ENCODE measurements at places on chromosomes 1 and 21.
A peak's percentile ranks its signal among the peaks of the same experiment; 100 is the strongest.

DNA sequence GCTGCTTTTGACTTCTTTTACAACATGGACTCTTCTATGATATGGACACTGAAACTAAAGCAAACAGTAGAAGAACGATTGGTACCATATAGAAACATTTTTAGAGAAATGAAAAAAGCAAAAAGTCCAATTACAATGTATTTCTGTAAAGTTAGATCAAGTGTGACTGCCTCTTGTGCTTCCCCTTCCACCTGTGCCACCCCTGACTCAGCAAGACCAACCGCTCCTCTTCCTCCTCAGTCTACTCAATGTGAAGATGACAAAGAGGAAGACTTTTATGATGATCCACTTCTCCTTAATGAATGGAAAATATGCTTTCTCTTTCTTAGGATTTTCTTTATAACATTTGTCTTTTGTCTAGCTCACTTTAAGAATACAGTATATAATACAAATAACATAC lies 66.9 kb downstream of the PHTF1 start:
- H3K4me3 ChIP-seq: no peak overlapping the region
- H3K4me1 ChIP-seq: no peaks in the 10 kb centered on the region
- no peak overlapping the region for H3K27ac ChIP-seq
- H3K27me3 ChIP-seq: no peaks in the 10 kb centered on the region
- no peak for DNase-seq

- no peak for DNase-seq
- H3K27me3 ChIP-seq: no peaks in the 10 kb centered on the region
- no peaks in the 10 kb centered on the region for H3K36me3 ChIP-seq
- peaks cover 19% of the 10 kb centered on the region for H3K4me1 ChIP-seq
- H3K27ac ChIP-seq: peak overlapping the region; percentile 16
These were observed 20.9 kb downstream of the RCAN1 start for GRCh38 chr21:34593954-34594531.

DNA sequence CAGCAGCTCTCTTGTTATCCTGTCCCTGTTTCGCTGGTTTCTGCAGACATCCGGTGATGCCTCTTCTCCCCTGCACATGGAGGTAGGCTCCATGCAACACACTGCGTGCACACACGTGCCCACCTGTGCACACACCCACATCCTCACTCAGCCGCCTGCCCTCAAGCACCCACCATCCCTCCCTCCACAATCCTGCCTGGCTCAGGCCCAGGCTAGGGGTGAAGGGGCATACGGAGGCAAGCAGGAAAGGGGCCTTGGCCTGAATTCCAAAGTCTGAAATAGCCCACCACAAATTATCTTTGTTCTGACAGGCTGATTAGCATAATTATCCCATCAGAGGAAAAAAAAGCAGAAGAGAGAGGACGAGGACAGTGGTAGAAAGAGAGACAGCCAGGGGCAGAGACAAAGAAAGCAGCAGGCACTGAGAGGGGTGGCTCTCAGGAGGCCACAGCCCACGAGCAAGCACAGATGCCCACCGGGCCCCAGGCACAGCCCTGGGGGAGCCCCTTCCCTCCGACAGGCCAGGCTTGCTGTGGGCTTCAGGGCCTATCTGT lies 73.2 kb downstream of the GRIK3 start:
- no peaks in the 10 kb centered on the region for H3K36me3 ChIP-seq
- DNase-seq: no peak
- H3K4me3 ChIP-seq: no peak overlapping the region
- H3K4me1 ChIP-seq: no peaks in the 10 kb centered on the region

- H3K27me3 ChIP-seq: no peaks in the 10 kb centered on the region
- H3K27ac ChIP-seq: no peak overlapping the region
- H3K4me3 ChIP-seq: no peak overlapping the region
- no peaks in the 10 kb centered on the region for H3K36me3 ChIP-seq
- no peak for DNase-seq
These were observed 16.0 kb upstream of the POU3F1 start for GRCh38 chr1:38062361-38063288.

DNA sequence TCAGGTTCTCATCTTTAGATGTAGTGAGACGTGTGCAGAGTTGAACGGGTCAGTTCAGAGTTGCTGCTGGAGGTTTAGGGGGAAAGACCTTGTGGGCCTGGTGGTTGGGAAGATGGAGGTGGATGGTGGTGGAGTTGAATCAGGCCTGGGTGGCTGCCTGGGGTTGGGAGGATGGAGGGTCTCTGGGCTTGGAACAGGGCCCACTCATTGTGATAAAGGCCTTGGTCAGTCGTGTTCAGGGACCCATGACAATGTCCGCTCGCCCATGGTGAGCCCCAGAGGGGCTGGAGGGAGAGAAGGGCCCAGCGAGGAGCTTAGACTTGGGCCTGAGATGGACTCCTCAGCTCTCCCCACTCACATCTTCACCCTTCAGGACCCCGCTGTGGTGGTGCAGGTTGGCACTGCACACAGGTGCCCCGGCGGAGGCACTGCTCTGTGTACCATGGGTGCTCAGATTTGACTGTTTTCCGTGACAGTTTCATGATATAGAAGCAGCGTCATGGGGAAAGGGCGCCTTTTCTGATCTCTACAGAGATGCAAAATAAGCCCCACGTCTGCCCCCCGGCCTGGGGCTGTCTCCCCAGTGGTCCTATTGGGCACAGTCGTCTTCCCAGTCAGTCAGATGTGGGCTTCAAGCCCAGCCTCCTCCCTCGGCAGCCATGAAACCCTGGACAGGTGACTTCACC lies 39.2 kb downstream of the DISP3 start:
- H3K27me3 ChIP-seq: no peaks in the 10 kb centered on the region
- DNase-seq: no peak
- H3K4me3 ChIP-seq: no peak overlapping the region
- H3K27ac ChIP-seq: no peak overlapping the region
- no peaks in the 10 kb centered on the region for H3K4me1 ChIP-seq

DNA sequence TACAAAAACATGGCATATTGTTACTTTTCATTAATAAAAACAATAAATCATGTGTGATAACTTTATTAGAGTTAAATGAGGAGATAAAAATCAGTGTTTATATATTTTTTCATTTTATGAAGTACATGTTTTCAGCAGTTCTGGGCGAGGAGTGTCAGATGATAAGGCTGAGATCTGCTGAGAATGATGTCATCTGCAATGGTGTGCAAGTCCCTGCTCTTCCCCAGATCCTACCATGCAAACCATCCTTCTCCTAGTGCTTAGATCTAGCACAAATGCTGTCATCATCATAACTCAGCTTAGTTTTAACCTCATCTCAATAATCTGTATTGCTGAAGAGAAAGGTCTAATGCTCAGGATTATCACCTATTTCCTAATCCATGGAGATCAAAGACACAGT lies 214.4 kb upstream of the DAB1 start:
- H3K27me3 ChIP-seq: no peaks in the 10 kb centered on the region
- no peak overlapping the region for H3K4me3 ChIP-seq
- H3K27ac ChIP-seq: no peak overlapping the region
- no peaks in the 10 kb centered on the region for H3K4me1 ChIP-seq

- no peaks in the 10 kb centered on the region for H3K4me1 ChIP-seq
- H3K4me3 ChIP-seq: no peak overlapping the region
- DNase-seq: no peak
- H3K27ac ChIP-seq: no peak overlapping the region
These were observed 43.8 kb downstream of the HIVEP3 start for GRCh38 chr1:41874903-41875411.

DNA sequence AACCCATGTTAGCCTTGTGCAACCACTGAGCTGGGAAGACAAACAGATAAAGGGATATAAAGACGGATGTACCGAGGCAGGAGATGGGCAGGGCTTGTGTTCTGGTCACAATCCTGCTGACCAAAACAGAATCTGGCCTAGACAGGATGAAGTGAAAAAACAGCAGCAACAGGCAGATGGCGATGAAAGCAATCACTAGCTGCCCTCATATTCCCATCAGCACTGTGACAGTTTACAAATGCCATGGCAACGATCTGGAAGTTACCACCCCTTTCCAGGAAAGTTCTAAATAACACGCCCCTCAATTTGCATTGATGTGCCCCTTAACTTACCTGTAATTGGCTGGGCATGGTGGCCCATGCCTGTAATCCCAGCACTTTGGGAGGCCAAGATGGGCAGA lies 40.6 kb upstream of the CD46 start:
- no peaks in the 10 kb centered on the region for H3K27me3 ChIP-seq
- no peak for DNase-seq

- no peaks in the 10 kb centered on the region for H3K27me3 ChIP-seq
- H3K27ac ChIP-seq: no peak overlapping the region
- H3K4me3 ChIP-seq: no peak overlapping the region
These were observed 37.9 kb upstream of the CCDC27 start for GRCh38 chr1:3714284-3714741.

DNA sequence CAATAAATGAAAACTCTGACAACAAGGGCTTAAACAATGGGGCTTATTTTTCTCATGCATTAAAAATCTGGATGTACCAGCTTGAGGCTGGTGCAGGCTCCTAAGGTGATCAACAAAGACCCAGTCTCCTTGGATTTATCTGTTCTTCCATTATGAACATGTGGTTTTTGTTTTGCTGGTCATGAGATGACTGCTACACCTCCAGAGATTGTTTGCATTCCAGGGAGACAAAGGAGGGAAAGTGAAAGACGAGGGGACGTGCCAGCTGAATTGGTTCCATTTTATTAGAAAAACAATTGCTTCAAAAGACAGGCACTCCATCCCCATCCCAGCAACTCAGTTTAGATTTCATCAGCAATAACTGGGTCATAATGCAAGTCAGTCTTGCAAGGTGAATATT lies 90.9 kb upstream of the KCNK1 start:
- H3K36me3 ChIP-seq: no peaks in the 10 kb centered on the region
- no peak overlapping the region for H3K4me3 ChIP-seq
- H3K27ac ChIP-seq: no peak overlapping the region
- no peak for DNase-seq

DNA sequence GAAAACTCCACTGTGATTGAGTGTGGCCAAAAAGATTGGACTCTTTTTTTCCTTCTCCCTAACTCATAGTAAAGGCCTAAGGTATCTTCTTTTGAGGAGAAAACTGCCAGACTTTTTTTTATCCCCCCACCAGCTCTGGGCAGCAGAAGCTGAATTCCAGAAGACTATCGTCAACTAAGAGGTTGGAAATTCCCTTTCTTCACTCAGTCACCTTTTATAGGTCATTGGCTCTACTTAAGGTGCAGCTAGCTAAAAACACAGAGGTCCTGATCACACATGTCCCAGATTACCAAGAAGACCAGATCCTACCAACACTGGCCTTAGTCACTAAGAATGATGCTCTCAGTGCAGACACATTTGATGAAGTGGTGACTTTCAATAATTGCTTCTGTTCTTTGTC lies 1441.2 kb downstream of the PLA2G4A start:
- no peak for DNase-seq
- no peak overlapping the region for H3K4me3 ChIP-seq
- H3K27me3 ChIP-seq: no peaks in the 10 kb centered on the region
- no peaks in the 10 kb centered on the region for H3K4me1 ChIP-seq
- H3K27ac ChIP-seq: no peak overlapping the region
- H3K36me3 ChIP-seq: no peaks in the 10 kb centered on the region

DNA sequence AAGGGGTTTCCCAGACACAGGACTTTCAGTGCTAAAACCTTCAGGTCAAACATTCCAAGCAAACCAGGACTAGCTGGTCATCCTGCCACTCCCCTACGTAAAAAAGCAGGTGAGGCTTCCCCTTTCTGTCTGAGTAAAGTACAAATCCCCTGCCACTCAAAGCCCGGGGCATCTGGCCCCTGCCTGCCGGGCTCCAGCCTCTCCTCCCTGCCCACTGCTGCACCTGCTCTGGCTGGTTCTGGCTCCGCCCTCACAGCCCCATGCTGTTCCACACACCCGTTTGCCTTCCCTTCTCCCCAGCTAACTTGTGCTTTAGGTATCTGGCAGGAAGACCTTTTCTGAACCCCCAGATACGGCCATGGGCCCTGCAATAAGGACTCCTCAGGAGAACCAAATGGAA lies 23.3 kb upstream of the S100A7 start:
- H3K36me3 ChIP-seq: no peaks in the 10 kb centered on the region
- no peak overlapping the region for H3K4me3 ChIP-seq
- H3K4me1 ChIP-seq: peaks cover 10% of the 10 kb centered on the region
- no peak overlapping the region for H3K27ac ChIP-seq
- no peaks in the 10 kb centered on the region for H3K27me3 ChIP-seq

GRCh38 chr1:202266061-202266765 lies 72.6 kb downstream of the LGR6 start:
- H3K27me3 ChIP-seq: peaks cover 3% of the 10 kb centered on the region
- no peak for DNase-seq
- no peak overlapping the region for H3K27ac ChIP-seq
- H3K36me3 ChIP-seq: no peaks in the 10 kb centered on the region
- H3K4me3 ChIP-seq: no peak overlapping the region

GRCh38 chr1:93750955-93751354 lies 69.3 kb upstream of the BCAR3 start:
- DNase-seq: no peak
- no peak overlapping the region for H3K27ac ChIP-seq
- H3K27me3 ChIP-seq: no peaks in the 10 kb centered on the region
- H3K36me3 ChIP-seq: no peaks in the 10 kb centered on the region
- no peak overlapping the region for H3K4me3 ChIP-seq
- peaks cover 10% of the 10 kb centered on the region for H3K4me1 ChIP-seq

- H3K4me1 ChIP-seq: peaks cover 8% of the 10 kb centered on the region
- no peak for DNase-seq
- no peak overlapping the region for H3K4me3 ChIP-seq
- H3K27me3 ChIP-seq: no peaks in the 10 kb centered on the region
- no peaks in the 10 kb centered on the region for H3K36me3 ChIP-seq
- no peak overlapping the region for H3K27ac ChIP-seq
These were observed 289.9 kb downstream of the DPYD start for GRCh38 chr1:97630948-97631347.

GRCh38 chr21:36548866-36549265 lies 68.9 kb upstream of the CLDN14 start:
- H3K4me3 ChIP-seq: no peak overlapping the region
- no peaks in the 10 kb centered on the region for H3K36me3 ChIP-seq
- DNase-seq: peak; percentile 20

DNA sequence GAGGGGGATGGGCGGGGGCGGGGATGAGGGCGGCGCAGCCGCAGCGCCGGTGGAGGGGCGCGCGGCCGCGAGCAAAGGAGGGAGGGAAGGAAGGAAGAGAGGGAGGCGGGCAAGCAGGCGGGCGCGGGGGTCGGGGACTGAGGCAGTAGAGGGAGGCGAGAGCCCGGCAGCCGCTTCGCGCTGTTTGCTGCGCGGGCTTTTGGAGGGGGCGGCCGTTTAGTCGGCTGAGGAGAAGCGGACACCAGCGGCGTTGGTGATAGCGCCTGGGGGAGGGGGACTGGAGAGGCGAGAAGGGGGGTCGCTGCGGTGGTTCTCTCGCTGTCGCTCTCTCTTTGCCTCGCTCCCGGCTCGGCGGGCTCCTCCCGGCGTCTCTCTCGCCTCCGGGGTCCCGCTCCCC lies at the start of gene HS2ST1:
TSS of gene HS2ST1 (plus strand) at position 35 of the 397 bp plus-strand sequence.
- H3K36me3 ChIP-seq: no peaks in the 10 kb centered on the region
- H3K27ac ChIP-seq: peak within 1 kb of the TSS; percentile 90
- no peak for DNase-seq
- H3K4me3 ChIP-seq: peak within 1 kb of the TSS; percentile 95
- peaks cover 36% of the 10 kb centered on the region for H3K4me1 ChIP-seq

DNA sequence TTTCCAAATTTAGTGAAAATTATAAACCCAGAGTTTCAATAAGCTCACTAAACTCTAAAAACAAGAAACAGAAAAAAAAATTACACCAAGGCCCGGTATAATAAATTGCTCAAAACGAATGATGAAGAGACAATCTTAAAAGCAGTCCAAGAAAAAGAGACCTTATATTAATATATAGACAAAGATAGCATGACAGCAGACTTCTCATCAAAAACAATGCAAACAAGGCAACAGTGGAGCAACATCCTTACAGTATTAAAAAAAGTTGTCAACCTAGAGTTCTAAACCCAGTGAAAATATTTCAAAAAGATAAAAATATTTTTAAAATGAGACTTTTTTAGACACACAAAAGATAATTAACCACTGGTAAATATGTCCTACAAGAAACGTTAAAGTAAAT lies 46.7 kb downstream of the KIFAP3 start:
- H3K27me3 ChIP-seq: no peaks in the 10 kb centered on the region
- peaks cover 11% of the 10 kb centered on the region for H3K36me3 ChIP-seq
- DNase-seq: no peak
- no peak overlapping the region for H3K27ac ChIP-seq
- peaks cover 14% of the 10 kb centered on the region for H3K4me1 ChIP-seq
- H3K4me3 ChIP-seq: no peak overlapping the region
